ENCODE measurements at places on chromosomes 2 and 18.

- DNase-seq, result no peak
These were observed 23.7 kb upstream of the AP1S3 start for GRCh38 chr2:223860809-223861738.

GRCh38 chr2:96103761-96104486, 12.4 kb downstream of the ADRA2B start:
- DNase-seq, result no peak

- no peak for DNase-seq
These were observed 114.3 kb downstream of the SPP2 start for GRCh38 chr2:234164493-234165413.

- DNase-seq, result peak; percentile 94
These were observed at the start of gene ARHGAP28 for GRCh38 chr18:6729247-6730091. Gene ARHGAP28 (plus strand): TSS chr18:6729716. CDS start chr18:6729822, 106 bp downstream.

GRCh38 chr2:3128786-3129185, 248.8 kb downstream of the EIPR1 start:
- DNase-seq, result no peak

DNA sequence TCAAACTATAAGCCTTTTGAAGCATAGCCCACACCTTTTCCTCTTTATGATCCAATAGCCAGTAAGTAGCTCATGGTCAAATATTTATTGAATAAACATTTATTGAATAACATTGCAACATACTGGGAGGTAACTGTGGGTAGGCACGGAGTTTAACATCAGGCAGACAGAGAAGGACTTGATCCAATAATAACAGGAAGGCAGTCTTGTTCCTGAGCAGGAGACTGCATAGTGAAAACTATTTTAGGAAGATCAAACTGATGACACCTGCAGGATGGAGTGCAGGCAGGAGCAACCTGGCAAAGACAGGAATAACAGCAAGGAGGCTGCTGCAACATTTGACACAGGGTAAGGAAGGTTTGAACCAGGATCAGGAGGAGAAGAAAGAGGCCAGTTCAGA, 3.1 kb upstream of the DCTN1 start:
- DNase-seq, result no peak

DNA sequence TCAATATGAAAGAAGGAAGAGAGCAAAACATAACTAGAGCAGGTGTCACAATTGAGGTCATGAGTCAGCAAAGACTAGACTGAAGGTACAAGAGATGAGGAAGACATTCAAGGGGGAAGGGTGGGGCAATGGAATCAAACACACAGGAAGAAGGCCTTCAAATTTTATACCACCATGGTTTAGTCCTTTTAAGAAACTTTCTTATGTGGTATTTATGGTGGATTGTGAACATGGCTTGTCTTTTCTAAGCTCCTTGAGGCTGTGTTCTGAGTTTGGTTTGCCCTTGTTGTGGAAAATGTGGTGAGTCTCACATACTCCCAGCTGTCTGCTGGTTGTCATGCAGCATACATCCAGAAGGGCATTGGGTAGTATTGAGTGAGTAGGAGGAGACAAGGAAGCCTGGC, 62.1 kb downstream of the NABP1 start:
- DNase-seq, result no peak

DNA sequence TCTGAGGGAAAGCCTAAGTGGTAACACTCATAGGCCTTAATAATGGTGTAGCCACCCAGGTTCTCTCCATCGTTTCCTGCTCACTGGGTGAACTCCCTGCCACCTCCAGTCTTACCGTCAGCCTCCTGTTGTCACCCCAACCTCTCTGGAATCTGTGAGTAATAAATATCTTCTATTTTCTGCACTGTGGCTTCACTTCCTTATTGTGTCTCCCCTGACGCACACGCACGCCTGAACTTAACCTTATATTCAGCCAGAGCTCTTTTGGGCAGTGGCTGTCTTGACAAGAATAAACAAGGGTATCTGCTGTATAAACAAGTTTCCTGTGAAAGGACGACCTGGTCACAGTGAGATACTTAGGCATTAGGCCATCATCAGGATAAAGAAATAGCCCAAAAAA, 467.2 kb downstream of the SPAG16 start:
- DNase-seq, result no peak

DNA sequence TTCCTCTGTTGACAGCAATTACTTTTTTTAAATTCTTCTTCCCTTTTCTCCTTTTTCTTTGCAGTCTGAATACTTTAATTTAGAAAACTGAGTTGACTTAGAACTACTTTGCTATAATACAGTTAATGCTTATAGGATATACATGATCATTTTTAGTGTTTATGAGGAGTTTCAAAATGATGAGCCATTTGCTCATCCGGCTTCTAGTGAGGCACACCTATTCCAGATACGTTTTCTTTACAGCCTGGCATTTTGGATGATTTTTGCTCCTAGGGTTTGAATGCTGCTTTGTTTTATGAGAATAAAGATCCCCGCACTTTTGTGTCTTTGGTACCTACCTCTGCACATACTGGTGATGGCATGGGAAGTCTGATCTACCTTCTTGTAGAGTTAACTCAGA, 52.8 kb downstream of the EIF5B start:
- DNase-seq, result no peak

DNA sequence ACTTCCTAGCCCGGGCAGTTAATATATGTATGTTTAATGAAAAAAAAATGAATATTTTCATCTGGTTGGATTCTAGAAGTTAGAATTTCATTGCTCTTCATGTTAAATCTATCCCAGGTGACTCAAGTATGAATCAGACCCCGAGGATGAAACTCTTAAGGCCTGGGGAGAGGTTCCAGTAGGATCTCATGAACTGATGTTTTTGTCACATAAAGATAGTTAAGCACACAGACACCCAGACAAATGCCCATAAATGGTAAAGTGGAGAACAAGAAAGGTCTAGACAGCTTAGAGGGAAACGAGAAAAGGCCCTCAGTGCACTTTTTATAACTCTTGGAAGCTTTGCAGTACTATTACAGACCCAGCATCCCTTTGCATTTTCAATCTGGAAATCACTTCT, 114.1 kb downstream of the RIF1 start:
- no peak for DNase-seq

DNA sequence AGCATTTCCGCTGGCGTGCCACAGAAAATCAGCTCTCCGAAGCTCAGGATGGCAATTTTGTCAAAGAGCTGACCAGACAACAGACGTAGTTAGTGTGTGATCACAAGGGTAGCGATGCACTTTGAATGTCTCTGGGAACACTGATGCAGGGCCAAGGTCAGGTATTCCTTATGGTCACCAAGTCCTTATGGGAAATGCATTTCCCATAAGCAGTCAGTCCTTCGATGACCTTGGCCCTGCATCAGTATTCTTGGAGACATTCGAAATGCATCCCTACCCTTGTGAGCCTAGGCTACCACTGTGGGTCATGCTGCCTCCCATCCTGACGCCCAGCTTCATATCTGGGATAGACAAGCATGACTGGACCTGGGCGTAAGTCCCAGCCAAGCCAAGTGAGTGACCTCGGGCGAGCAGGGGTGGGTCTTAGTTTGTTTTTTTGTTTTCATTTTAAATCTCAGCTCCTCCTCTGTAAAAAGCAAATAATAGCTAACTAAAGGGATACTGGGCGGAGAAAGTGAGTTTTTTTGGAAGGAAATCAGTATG, 13.6 kb downstream of the ABCG5 start:
- DNase-seq, result no peak

GRCh38 chr2:8957628-8958027, 45.9 kb downstream of the MBOAT2 start:
- DNase-seq, result no peak

GRCh38 chr2:128736689-128737545, 418.2 kb upstream of the HS6ST1 start:
- DNase-seq, result peak; percentile 96

GRCh38 chr2:60105906-60106305, 447.5 kb downstream of the BCL11A start:
- no peak for DNase-seq

- DNase-seq, result no peak
These were observed 79.0 kb downstream of the TMEM18 start for GRCh38 chr2:598058-598802.

GRCh38 chr2:96092573-96092877, 23.8 kb downstream of the ADRA2B start:
- DNase-seq, result no peak

DNA sequence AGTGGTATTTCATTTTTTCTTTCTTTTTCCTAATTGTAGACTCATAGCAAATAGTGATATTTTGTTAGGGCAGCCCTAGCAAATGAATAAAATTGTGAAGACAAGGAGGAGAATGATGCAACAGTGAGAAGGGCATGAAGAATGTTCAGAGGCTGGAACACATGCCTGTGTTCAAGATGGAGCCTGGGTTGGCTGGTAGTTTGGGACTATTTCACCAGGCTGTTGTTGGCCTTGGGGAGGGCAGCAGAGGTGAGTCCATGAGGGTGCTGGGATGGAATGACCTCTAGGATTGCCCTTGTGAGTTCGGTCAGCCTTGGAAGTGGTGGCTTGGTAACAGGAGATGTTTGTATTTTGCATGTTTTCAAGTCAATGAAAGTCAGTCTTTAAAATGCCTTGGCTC, 10.1 kb upstream of the CDC42EP3 start:
- DNase-seq, result no peak

DNA sequence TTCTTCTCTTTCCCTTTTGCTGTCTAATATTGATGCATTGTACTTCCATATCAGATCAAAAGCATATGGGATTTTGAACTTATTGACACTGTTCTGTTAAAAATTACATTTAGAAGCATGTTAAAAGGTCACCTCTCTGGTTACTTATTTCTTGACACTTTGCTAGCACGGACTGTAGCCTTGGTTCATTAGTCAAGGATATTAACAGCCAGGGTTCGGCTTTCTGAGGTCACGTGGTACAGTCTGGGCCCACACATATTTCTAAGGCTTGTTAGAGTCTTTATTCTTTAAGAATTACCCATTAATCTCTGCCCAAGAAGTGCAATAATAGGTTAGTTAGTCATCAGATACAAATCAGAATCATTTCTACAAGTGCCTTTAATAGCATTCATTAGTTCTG, 1035.8 kb upstream of the FANCL start:
- no peak for DNase-seq

- DNase-seq, result no peak
These were observed 917 bp upstream of the PRKAG3 start for GRCh38 chr2:218832520-218832919.

DNA sequence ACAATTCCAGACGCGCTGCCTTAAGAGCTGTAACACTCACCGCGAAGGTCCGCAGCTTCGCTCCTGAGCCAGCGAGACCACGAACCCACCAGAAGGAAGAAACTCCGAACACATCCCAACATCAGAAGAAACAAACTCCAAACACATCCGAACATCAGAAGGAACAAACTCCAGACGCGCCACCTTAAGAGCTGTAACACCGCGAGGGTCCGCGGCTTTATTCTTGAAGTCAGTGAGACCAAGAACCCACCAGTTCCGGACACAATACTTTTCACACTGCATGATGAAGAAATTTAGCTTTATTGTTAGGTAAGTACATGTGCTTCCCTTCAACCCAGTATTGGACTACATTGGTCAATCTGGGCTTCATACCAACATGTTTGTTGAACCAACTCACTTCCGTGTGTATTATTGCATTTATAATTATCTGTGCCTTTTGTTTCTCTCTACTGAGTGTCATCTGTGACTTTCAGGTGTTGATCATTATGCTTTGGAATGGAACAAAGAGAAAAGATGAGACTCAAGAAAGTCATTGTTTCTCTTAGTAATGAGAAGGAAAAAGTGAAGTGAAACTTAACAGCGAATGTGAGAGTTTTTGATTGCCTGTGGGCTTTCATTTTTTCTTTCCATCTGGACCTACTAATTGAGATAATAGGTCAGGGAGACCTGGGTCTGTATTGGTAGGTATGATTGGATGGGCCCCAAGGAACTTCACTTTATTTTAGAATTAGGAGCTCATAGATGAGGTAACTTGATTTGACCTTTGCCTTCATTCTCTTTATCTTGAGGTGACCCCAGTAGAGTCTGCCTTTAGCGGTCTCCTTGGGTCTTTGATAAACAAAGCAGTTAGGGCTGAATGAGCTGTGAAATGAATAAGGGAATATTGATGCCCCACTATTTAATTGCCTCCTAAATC, 76.1 kb upstream of the CAVIN2 start:
- DNase-seq, result no peak
